ENCODE measurements at places on chromosomes 13 and 19. TPM values are rescaled to one million over a fixed set of nuclear protein-coding genes. Genes with fewer than 3 reads are reported as not detected.

Gene GIPR
- total RNA-seq: 3.5 TPM

Gene PRTN3
- total RNA-seq: 0.29 TPM

Gene KIRREL2
- total RNA-seq: 0.57 TPM

Gene CPAMD8
- not detected for total RNA-seq

Gene C19orf85
- not detected for total RNA-seq

Gene RPL18A
- total RNA-seq: 2,306 TPM

Gene TICAM1
- total RNA-seq: 9.8 TPM

Gene EPSTI1
- 0.10 TPM for total RNA-seq

Gene C19orf18
- not detected for total RNA-seq

Gene TBC1D17
- 21.8 TPM for total RNA-seq

Gene HAUS5
- 16.6 TPM for total RNA-seq

Gene ZNF625
- total RNA-seq: not detected

Gene ZNF419
- 7.6 TPM for total RNA-seq

Gene CD22
- total RNA-seq: 2.2 TPM

Gene NTN5
- total RNA-seq: 0.30 TPM

Gene IGFL1
- 3.1 TPM for total RNA-seq

Gene TUBB4A
- 4.9 TPM for total RNA-seq

Gene ZNF45
- total RNA-seq: 12.5 TPM

Gene C5AR1
- total RNA-seq: 2.3 TPM

Gene ZNF470
- total RNA-seq: 1.6 TPM

Gene PROZ
- total RNA-seq: not detected

Gene LILRA2
- total RNA-seq: not detected

Gene CGB3
- not detected for total RNA-seq

Gene TJP3
- total RNA-seq: 0.73 TPM

Gene ZNF835
- total RNA-seq: not detected

Gene MICU2
- 18.4 TPM for total RNA-seq

Gene CTXN1
- total RNA-seq: 24.5 TPM

Gene KLK4
- not detected for total RNA-seq

Gene ZNF430
- total RNA-seq: 2.7 TPM

Gene PSG7
- 0.07 TPM for total RNA-seq

Gene COL5A3
- total RNA-seq: 3.6 TPM

Gene ATP4B
- total RNA-seq: not detected

Gene FRY
- total RNA-seq: 0.14 TPM

Gene TDRD12
- total RNA-seq: 0.20 TPM

Gene PTH2
- total RNA-seq: not detected

Gene LIPE
- total RNA-seq: 3.0 TPM

Gene CD79A
- total RNA-seq: 1.0 TPM

Gene SETDB2
- 2.2 TPM for total RNA-seq
